ENCODE measurements at places on chromosomes 5 and 9.
A peak's percentile ranks its signal among the peaks of the same experiment; 100 is the strongest.

DNA sequence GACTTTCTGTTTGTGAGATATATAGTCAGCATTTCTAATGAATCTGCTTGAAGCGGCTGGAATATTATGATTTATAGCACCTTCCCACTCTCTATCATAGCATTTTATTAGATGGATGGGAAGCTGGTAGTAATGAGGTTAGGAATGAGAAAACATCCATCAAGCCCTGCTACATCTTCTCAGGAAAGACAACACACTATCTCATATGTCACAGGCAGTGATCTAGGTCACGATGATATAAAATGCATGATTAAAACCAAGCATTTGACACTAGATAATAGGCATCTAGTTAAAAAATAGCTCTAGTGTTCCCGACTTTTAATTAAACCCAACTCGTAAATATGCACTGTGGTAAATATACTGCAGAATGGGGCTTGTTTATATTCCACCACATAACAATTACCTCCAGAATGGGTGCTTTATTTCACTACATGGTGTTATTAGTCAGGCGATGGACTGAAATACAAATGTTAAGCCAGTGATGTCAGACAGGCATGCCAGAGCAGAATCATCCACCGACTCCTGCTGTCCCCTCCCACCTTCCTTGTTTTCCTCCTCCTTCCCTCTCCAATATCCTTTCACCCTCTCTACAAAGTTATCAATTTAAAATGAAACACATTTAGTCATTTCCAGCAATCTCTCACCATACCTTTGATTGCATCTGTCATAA is 286.8 kb downstream of the SPATA31D1 start:
- peak; percentile 31 for DNase-seq

GRCh38 chr5:131671994-131672655 is 37.1 kb upstream of the RAPGEF6 start:
- peak; percentile 84 for DNase-seq

GRCh38 chr5:55902696-55903095 is 51.5 kb downstream of the IL31RA start:
- peak; percentile 31 for DNase-seq

GRCh38 chr5:170757182-170757601 is 26.3 kb upstream of the GABRP start:
- DNase-seq = peak; percentile 18

DNA sequence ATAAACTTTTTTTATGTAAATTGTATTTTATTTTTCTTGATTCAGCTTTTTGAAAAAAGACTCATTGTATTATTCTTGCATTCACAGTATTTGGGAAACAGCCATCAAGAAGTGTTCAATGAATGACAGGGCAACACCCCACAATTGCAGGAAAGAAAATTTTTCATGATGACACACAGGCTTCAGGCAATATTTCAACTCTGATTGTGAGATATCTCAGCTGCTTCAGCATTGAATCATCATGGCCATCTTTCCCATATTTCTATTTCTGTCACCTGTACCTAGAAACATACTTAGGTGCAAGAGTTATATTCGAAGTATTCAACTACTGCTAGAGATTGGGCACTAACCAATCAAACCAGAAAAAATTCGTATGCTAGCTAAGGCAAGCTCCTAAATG is 446.0 kb downstream of the ISL1 start:
- no peak for DNase-seq

GRCh38 chr5:39633057-39633456 is 208.3 kb upstream of the DAB2 start:
- no peak for DNase-seq

DNA sequence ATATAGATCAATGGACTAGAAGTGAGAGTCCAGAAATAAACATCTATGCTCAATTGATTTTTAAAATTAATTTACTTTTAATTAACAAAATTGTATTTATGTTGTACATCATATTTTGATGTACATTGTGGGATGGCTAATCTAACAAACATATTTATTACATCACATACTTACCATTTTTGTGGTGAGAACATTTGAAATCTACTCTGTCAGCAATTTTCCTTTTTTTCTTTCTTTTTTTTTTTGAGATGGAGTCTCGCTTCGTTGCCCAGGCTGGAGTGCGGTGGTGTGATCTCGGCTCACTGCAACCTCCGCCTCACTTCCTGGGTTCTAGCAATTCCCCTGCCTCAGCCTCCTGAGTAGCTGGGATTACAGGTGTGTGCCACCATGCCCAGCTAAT is 32.4 kb upstream of the SHB start:
- no peak for DNase-seq

DNA sequence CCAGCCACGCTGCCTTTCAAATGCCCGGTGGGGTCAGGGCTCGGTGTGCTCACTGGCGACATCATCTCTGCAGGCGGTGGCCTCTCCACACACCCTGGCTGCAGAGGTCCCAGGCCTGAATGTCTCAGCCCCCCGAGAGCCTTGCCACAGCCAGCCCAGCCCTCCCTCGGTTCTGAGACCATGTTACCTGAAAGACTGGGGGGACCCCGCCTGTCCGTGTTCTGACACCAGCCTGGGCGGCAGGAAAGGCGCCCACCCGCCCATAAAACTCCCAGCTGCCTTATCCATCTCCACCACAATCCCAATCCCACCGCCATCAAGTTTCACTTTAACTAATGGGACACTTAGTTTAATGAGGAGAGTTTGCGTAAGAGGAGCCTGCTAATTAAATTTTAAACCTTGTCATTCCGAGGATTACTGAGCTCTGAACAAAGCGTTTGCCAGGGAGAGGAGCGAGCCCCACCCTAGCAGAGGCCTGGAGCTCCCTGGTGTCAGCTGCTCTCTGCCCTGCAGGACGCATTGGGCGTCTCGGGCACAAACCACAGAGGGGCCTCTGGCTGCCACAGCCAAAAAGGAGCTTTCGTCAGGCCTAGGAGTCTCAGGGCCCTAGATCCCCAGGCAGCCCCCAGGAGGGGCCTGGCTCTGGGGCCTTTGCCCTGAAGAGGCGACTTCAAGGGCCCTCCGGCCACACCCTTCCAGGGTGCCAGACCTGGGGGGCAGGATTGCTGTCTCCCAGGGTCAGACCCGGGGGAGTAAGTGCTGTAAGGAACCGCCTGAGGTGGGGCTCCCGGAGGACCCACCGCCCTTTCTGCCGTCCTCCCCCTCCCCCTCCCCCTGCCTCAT is 15.3 kb downstream of the LHX3 start:
- DNase-seq = no peak

DNA sequence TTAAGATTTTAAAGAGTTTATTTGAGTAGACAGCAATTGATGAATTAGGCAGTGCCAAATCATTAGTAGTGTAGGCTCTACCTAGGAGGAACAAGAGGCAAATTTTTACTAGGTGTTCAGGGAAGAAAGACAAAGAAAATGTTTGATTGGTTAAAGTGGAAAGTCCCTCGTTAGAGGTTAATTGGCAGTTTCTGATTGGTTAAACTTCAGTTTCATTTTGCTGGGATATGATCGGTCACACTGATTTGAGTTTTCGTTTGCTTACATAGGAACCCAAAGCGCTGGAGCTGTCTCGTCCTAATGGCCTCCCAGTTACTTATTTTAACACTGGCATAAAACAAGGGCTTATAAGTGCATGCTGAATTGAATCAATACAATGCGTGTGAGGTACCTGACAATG is 15.1 kb downstream of the DMAC1 start:
- no peak for DNase-seq

DNA sequence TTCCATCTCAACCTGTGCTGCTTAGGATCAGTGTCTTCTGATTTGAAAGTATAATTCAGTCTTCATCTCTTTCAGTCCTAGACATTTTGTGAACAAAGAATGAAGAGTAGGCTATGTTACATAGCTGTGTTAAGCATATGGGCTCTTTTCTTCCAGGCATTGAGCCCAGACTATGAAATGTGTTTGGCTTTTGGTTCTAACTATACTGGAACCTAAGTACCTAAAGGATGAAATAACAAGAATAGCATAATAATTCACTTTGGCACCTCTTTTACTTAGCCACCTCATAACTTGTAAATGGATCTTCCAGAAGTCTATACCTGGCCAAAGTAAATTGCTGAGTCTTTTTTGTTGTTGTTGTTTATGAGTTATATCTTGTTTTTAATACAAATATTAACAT is 71.4 kb downstream of the SLF1 start:
- no peak for DNase-seq

DNA sequence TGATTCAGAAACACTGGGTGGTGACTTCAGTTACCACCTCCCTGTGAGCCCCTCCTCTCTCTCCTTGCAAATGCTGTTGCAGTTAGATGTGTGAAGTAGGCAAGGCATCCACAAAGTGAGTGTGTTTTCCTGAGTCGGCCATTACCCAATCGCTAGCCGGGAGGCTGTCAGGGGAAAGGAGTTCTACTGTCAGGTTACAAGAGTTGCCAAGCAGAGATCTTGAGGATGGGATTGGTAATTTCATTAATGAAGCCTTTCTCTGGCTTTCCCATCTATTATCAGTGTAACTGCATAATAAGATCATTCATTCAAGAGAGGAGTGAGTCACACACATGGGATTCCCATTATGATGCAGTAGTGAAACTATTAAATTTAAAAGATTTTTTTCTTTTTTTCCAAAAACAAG is 106.9 kb downstream of the GLDC start:
- DNase-seq = no peak

DNA sequence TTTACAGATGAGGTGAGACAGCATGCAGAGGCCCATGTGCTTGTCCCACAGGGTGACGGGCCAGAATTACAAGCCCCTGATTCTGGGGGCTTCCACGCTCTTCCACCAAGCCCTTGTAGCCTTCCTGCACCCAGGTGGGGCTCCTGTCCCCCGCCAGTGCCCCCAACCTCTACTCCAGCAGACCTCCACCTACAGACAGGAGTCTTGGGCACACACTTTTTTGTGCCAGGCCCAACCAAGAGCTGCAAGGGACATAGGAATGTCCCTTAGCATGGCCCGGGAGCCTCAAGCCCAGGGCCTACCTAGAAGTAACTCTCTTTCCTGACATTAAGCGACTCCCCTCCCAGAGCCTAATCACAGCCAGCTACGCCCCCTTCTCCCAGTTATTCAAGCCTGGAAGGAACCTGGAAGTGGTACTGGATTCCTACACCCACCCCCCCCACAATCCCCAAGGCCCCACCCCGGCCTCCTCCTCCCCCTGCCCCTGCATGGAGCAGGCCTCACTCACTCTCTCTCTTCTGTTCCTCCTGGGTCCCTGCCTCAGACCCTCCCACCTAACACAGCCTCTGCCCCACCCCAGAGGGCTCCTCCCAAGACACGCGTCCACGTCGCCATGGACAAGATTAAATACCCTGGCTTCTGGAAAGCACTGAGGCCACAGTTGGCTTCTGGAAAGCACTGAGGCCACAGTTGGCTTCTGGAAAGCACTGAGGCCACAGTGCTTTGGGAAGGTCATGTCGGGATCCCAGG is 30.5 kb downstream of the ADAMTS2 start:
- DNase-seq = peak; percentile 45

- peak; percentile 27 for DNase-seq
These were observed 75.2 kb upstream of the RASGRF2 start for GRCh38 chr5:80884929-80885328.

GRCh38 chr5:2738156-2738699 is 13.2 kb downstream of the IRX2 start:
- DNase-seq = no peak

DNA sequence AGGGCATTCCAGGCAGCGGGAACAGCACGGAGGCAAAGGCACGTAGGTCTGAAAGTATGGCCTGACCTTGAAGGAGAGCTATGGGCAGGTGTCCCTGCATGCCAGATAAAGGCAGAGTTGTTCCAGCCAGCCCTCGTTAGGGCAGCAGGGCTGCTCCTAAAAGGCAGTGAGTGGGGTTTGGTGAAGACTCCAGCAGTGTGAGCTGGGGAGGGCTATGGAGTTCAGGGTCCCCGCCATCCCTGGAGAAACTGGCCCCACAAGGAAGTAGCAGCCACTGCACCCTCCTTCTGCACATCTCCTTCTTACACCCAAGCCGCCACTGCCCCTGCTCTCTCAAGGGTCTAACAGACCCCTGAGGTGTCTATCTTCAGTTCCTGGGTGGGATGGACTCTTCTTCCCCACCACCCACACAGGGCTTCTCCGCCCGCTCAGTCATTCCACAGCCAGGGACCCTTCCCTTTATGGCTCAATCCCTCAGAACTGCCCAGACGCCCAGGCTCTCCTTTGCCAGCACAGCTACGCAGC is 1.4 kb downstream of the AKNA start:
- DNase-seq = no peak

DNA sequence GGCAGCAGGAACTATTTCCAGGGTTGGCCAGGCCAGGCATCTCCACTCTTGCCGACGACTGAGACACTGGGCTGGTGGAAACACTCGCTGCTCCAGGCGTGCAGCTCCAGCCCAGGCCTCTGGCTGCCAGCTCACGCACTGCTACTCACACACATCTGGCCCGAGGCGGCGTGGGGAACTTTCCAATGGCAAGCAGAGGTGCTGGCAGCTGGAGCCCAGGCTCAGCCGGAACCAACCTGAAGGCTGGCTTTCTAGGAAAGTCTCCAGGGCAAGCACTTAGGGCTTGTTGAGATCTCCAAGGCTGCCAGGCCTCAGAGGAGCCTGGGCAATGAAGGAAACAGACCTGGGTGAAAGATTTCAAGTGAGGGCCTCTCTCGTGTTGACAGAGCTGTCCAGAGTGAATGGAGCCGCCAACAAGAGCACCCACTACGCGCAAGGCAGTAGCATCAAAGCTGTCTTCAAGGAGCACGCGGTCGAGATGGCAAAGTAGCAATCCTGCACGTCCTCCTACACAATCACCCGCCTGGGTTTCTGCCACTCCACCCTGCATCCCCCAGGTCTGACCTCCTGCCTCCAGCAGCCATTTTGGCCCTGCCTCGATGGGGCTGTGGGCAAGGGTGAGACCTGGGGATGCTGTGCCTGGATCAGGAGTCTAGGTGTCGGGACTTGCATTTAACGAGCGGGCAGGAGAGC is 14.4 kb downstream of the SH3PXD2B start:
- no peak for DNase-seq

DNA sequence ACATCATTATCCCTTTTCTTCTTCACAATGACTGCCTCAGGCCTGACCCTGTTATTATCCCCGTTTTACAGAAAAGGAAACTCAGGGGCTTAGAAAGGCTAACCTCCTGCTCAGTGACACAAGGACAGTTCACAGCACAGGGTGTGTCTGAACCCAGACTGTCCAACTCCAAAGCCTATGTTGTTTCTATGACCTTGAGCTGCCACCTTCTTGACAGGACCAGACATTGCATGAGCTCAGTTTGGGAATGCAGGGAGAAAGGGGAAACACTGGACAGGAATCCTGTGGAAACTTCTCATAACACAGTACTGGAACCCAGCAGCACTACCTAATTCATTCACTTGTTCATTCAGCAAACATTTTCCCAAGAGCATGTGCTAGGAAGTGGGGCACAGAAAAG is 472.8 kb downstream of the CDK5RAP2 start:
- no peak for DNase-seq

DNA sequence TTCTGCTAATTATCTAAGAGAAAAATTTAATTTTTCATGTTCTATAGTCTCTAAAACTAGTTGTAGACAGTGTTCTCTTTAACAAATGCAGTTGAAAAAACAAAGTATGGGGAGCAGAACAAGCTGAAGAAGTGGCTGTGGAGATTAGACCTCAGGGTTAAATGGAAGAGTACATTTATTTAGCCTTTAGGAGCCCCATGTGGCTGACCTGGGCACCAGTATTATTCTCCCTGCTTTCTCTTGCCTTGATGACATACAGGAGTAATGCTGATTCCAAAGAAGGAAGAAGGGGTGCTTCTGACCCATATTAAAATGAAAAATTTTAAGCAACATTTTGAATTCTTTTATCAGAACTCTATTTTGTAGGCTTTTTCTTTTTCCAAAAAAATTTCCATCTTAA is 312.3 kb upstream of the RIOK2 start:
- no peak for DNase-seq

- peak; percentile 63 for DNase-seq
These were observed 162.2 kb downstream of the GLIS3 start for GRCh38 chr9:4137681-4138099.
